ENCODE measurements at places on chromosomes 7 and 10. TPM values are rescaled to one million over a fixed set of nuclear protein-coding genes. Genes with fewer than 3 reads are reported as not detected.

Gene PCLO
- not detected for total RNA-seq

Gene METTL27
- total RNA-seq: not detected

Gene TSPAN15
- 0.58 TPM for total RNA-seq

- DNase-seq: no peak
These were observed 98.4 kb upstream of the FRMD4A start for GRCh38 chr10:14429043-14429700.

- no peak for DNase-seq
These were observed 27.7 kb downstream of the RNF32 start for GRCh38 chr7:156668130-156668741.

GRCh38 chr10:80046629-80047441, 31.6 kb upstream of the TMEM254 start:
- peak; percentile 83 for DNase-seq

DNA sequence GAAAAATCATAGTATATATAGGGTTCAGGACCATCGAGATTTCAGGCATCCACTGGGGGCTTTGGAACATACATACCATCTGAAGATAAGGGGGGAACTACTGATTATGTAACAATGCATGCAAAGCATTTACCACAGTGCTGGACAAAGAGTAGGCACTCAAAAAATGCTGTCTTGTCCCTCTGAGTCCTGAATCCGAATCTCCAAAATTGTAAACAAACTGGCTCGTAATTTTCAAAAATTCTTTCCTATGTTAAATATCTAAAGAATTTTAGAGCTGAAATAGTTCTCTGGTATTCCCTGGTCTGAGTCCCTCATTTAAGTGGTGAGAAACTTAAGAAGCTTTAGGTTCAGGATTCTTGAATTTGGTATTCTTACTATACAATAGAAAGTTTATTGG, 167.8 kb upstream of the ASAH2 start:
- no peak for DNase-seq

- DNase-seq: no peak
These were observed 26.1 kb upstream of the CTNNA3 start for GRCh38 chr10:67722113-67722512.

GRCh38 chr10:132729810-132730572, 56.0 kb downstream of the NKX6-2 start:
- no peak for DNase-seq

DNA sequence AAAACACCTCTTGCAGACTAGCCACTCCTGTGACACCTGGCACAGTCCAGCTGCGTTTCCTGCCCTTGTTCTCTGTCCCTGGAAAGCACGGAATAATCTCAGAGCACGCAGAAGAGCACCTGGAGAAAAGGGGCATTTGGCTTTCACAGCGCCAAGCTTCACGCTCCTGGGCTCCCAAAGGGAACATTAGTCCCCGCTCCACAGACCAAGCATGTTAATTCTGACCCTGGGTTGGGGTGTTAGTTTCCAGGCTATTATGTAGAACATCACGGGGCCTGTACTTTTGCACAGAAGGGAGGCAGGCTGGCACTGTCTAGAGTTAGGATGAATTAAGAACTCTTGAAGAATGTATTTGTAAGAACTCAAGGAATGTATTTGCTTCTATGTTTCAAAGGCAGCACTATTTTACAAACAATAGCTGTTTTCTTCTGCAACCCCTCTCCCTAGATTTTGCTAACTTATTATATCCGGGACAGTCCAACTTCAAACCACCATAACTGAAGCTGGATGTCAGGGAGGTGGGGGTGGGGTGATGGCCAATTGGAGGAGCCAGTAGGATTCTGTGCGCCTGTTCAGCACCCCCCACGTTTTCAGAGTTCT, 62.2 kb upstream of the TRIM8 start:
- no peak for DNase-seq

GRCh38 chr10:66931949-66932343, 6.1 kb downstream of the LRRTM3 start:
- no peak for DNase-seq

DNA sequence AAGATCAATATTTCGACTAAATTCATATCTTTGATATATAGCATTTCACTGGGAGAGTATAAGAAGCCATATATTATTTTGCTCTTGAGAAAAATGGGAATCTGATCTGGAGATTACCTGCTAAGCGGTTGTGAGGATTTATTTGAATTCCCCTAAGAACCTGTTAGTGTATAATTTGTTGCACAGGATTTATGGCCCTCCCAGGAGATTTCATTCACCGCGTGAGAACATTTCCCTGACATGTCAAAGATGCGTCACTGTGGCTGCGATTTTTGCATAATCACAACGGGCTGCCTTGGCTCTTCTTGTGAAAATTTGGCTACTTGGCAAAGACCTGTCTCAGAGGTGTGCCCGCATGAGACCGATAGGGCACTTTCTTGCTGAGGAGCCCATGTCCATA, 184.7 kb upstream of the PFKP start:
- no peak for DNase-seq

GRCh38 chr7:16594061-16594460, 51.5 kb downstream of the ANKMY2 start:
- DNase-seq: no peak
